EH (cell line): ENCODE measurements at places on chromosomes 2 and 18.
A peak's percentile ranks its signal among the peaks of the same experiment; 100 is the strongest.

- no peak for DNase-seq
Observed at GRCh38 chr2:166762746-166763145, 125.5 kb upstream of the XIRP2 start.

GRCh38 chr2:57549642-57550102 is 496.9 kb upstream of the VRK2 start:
- peak; percentile 27 for DNase-seq

- peak; percentile 70 for DNase-seq
Observed at GRCh38 chr2:190910341-190911136, 29.9 kb downstream of the GLS start.

GRCh38 chr2:188238386-188238785 is 53.3 kb upstream of the GULP1 start:
- DNase-seq, result no peak

DNA sequence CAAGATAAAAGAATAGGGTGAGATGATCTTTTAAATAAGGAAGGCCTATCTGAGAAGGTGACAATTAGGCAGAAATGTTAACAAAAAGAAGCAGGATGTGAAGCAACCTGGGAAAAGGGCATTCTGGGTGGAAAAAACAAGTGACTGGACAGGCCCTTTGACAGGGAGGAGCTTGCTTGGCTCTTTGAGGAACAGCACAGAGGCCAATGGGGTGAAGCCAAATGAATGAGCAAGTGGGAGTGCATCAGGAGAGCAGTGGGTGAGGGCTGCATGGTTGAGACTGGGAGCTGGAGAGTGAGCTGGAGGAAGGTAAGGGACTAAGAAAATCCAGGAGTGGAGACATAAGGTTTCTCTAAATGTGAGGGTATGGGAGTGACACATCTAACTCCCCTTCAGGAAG is 126.9 kb downstream of the TDRD15 start:
- no peak for DNase-seq

- DNase-seq, result no peak
Observed at GRCh38 chr2:117815946-117816345, 1.5 kb downstream of the DDX18 start.

GRCh38 chr2:163737563-163737962 is 1.8 kb upstream of the FIGN start:
- no peak for DNase-seq

DNA sequence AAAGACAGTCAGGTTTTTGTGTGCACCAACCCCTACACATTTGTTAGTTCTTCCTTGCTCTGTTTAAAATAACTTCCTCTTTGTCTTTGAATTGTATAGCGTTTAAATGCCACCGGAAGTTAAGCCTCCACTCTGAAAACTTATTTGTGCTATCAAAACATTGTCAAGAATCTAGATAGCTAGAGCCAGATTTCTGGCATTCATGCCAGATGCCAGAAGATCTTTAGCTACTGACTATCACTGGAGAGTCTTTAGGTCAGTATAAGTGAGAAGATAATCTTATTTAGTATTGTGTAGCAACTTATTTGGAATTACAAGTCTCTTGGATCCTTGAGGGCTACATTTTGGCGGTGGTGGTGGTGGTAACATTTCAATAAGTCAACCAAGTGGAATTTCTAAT is 63.4 kb upstream of the ADAM23 start:
- DNase-seq, result no peak

GRCh38 chr18:22194151-22194598 is 24.8 kb downstream of the GATA6 start:
- no peak for DNase-seq

- DNase-seq, result peak; percentile 93
Observed at GRCh38 chr2:191688934-191689695, 11.2 kb downstream of the NABP1 start.

- no peak for DNase-seq
Observed at GRCh38 chr18:70232261-70232660, 26.8 kb upstream of the RTTN start.

DNA sequence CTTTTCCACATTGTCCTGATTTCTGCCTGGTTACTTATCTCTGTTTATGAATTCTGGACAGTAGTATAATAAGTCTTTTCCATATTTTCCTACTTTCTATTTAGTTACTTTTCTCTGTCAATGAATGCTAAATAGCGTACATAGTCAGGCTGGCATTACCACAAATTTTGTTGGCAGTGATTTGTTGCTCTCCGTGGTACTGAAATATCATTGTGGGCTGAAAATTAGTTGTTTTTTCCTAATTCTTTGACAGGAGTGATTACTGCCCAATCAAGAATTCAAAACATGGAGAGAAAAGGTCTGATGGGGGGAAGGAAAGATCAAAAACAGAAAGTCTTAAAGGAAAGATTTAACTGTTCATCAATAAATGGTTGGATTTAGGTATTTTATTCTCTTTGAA is 7.7 kb upstream of the GALNT13 start:
- no peak for DNase-seq

DNA sequence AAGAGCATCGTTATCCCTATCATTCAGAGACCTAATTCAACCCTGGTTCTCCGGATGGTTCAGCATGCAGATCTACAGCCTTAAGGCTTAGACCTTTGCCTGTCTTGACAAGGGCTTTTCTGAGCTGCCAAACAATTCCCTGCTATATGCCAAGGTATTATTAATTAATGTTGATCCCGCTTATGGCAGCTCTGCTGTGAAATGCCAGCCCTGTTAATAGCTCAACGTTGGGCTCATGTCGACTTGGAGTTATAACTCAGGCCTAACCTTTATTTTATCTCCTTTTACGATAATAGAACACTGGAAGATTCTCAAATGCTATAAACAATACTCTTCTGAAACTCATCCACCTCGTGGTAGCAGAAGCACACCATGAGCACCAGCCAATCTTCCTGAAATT is 188.6 kb downstream of the TMEM247 start:
- DNase-seq, result no peak

GRCh38 chr2:18614041-18614440 is 24.7 kb upstream of the NT5C1B start:
- DNase-seq, result peak; percentile 53

DNA sequence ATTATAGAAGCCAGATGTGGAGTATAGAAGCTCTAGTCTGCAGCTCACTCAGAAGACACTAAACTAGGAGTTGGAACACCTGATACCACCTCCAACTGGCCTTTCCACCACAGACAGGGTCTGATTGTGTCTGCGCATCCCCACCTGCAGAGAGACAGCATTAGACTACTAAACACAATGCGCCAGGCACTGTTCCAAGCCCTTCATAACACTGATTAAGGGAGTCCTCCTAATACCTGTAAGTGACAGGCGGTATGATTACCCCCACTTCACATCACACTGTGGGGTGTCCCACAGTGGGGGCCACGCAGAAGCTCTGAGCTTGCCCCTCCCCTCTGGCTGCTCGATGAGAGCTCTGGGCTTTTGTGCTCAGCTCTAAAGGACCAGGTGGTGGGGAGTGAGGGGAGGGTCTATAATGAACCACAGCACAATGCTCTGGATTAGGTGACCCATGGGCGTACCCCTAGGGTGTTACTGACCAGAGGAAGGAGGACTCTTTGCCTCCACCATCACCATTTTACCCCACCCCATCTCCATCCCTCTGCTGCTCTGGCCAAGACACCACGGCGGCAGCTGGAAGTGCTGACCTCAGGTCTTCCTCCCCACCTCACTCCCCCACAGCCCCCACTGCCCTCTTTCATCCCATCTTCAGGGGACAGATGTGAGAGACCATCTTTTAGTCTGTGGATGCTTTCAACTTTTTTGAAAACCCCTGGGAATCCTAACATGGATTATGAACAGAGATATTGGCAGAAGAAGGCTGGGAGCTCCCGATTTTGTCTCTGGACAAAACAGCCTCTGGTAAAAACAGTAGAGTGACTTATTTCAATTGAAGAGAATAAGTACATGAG is 145.1 kb downstream of the GFPT1 start:
- no peak for DNase-seq

DNA sequence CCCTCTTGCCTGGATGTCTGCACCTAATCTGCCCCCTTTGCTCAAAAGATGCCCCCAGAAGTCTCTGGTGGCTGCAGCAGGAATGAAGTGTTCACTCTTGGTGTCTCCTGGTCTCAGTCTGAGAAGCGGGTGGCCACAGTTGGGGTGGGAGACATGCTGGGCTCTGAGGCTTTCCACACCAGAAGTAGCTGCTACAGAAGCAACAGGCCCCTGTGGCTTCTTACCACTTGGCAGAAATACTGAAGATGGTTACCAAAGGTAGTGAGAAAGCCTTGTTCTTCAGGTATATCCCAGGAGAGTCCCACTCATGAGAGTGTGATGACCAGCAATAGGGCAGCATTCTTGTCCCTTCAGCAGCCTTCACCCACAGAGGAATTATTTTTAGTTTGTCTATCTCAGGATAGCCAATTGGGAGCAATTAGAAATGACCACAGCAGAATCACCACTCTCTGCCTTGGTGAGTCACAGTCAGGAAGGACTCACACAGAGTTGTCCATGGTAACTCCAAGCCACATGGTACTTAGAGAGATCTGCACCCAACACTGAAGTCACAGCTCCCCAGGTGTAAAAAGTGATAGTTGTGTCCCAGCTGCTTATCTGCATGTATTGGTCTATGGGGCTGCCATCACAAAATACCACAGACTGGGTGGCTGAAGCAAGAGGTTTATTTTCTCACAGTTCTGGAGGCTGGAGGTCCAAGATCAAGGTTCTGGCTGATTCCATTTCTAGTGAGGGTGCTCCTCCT is 169.8 kb upstream of the ID2 start:
- DNase-seq, result peak; percentile 81

DNA sequence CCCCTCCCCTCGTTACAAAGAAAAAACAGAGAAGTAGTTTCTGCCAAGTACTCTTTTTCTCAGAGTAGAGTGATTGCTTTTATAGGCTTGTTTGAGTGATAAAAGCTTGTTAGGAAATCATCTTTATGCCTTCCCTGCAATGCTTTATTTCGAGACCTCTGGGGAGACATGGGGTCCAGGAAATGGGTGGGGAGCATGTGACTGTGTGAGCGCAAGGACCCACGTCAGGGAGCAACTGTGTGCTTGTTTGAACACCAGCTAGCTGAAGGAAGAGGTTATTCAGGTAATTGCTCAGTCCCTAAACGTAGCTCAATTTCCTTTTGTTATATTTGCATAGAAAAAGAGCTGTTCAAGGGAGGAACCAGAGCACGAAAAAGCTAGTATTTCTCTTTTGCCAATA is 187.3 kb downstream of the FAM210A start:
- DNase-seq, result no peak

- no peak for DNase-seq
Observed at GRCh38 chr2:23069156-23069555, 315.8 kb upstream of the KLHL29 start.

- DNase-seq, result peak; percentile 58
Observed at GRCh38 chr2:169775765-169776164, 22.9 kb upstream of the SSB start.

- no peak for DNase-seq
Observed at GRCh38 chr2:65647249-65647842, 214.9 kb upstream of the SPRED2 start.

DNA sequence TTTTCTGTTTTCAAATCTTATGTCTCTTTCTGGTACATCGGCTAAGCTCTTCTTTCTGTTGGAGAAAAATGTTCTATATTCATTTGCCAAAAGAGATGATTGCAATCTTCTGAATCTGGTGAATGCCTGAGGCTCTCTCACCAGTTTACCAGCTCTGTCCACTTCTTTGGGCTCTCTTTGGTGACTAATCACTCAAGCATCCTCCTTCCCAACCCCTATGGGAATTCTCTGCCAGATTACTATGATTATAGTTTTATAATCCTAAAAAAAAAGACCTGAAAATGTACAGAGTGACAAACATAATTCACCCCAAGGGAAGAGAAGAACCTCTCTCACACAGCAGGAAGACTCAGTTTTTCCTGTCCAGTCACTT is 187.3 kb downstream of the CAMKMT start:
- peak; percentile 96 for DNase-seq

- DNase-seq, result no peak
Observed at GRCh38 chr2:153873052-153874048, 1.6 kb downstream of the GALNT13 start.
